ENCODE measurements at places on chromosomes 5 and 9.

DNA sequence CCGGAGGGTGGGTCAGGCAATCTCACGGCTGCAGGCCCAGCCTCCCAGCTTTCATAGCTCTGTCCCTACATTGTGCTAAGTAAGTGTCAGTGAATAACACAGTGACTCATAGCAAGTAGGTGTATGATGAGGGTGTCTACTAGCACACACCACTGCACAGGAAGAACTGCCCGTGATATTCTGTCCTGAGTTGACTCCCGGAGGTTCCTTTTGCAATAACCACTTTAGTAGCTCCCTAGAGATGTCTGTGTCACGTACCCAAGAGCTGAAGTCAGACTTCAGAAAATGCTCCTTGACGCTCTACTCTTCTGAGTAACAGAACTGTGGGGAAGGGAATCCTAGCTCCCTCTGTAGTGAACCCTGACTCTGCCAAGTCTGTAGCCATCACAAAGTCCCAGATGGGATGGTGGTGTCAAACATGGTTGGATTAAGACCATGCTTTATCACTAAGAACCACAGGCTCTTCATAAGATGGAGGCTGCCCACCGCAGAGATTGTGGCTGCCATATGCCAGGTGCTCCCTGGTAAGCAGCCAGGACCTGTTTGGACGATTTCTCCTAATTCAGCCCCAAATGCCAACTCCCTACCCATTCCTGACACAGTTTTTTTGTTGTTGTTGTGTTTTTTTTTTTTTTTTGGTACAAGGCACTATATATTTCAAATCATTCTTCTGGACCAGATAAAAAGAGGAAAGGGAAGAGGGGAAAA lies 352.6 kb upstream of the PANK3 start:
- no peak for DNase-seq

GRCh38 chr5:3214838-3215374 lies 380.7 kb upstream of the IRX1 start:
- no peak for DNase-seq

GRCh38 chr5:159056201-159056600 lies 43.5 kb downstream of the EBF1 start:
- DNase-seq, result no peak

DNA sequence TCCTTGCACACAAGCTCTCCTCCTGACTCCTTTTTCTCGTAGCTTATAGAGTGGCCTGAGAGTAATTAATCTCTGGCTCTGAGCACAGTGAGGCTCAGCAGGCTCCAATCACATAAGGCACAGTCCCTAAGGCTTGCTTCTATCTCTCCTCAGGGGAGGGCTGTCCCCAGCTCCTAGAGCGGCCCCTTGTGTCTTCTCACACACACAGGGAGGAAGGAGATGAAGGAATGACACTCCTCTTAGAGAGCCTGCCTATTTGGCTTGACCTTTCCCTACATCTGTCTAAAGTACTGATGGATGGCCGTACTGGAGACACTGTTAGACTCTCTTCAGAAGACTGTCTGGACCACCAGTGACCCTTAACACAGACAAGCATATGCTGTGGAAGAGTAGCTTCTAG lies 12.9 kb downstream of the TAS2R1 start:
- DNase-seq, result no peak

DNA sequence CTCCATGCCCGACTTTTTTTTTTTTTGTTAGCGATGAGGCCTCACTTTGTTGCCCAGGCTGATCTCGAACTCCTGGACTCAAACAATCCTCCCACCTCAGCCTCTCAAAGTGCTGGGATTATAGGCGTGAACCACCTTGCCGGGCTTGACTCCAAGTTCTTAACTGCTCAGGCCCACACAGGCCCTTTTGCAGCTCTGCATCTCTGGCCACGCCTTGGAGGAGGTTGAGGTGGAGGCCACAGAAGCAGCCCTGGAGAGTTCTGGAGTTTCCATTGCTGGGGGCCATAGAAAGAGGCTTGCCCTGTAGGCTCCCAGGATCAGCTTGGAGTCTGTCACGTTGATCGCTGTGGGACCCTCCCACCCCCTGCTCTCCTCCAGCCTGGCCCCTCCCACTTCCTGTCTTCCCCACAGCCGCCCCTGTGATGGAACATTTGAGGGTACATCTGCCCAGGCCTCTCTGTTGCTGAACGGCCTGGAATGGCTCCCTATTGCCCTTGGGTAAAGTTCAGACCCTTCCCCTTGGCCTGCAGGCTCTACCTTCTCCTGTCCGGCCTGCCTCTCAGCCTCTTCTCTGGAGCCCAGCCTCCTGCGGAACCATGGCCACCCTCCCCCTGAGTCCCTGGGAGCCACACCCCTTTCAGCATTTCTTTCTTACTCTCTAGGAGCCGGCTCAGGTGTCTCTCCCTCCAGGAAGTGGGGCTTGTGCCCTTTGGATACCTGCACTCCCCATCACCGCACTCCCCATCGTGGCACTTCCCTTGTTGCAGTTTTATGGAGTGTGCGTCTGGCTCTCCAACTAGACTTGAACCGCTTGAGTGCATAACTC lies 30.4 kb upstream of the IER5L start:
- no peak for DNase-seq

GRCh38 chr5:72722792-72723452 lies 93.5 kb upstream of the TNPO1 start:
- DNase-seq, result no peak

- DNase-seq, result no peak
These were observed 49.1 kb downstream of the GNA14 start for GRCh38 chr9:77598991-77599390.

- no peak for DNase-seq
These were observed 52.3 kb upstream of the APC start for GRCh38 chr5:112685386-112685785.

- peak; percentile 76 for DNase-seq
These were observed at the start of gene ABL1 for GRCh38 chr9:130834371-130835336. TSS of gene ABL1 (plus strand) at chr9:130835254. CDS start at chr9:130835447, 193 bp downstream.

DNA sequence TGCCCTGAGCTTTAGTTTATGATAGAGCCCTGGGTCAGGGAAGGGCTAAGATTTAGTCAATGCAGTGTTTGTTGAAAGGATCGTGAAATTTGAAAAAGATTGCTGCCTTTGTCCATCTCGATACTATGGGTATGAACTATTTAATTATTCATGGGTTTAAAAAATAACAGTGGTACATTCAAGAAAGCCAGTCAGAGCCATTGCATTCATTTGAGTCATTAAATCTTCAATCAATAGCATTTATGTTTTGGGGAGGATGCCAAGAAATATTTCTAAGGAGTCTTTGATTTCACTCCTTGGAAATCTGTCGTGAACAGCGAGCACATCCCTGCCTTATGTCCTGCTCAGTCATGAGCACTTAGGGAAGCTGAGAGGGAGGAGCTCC lies 54.4 kb upstream of the LRRTM2 start:
- DNase-seq, result no peak

DNA sequence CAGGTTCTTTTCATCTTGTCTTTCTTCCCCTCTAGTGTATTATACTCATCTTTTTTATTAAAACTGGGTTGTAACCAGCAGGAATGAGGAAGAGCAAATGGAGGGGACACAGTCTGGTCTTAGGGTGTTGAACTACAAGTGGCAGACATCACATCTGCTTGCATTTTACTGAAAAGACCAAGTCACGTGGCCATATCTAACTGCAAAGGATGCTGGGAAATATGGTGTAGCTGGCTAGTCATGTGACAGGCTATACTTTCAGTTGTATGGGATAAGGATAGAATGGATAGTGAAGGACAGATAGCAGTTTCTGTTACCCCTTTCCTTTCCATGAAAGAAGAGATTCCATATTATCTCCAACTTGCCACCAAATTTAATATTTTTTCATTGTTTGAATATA lies 13.0 kb upstream of the FGD3 start:
- DNase-seq, result no peak

GRCh38 chr9:14256588-14256987 lies 57.4 kb downstream of the NFIB start:
- DNase-seq, result no peak

DNA sequence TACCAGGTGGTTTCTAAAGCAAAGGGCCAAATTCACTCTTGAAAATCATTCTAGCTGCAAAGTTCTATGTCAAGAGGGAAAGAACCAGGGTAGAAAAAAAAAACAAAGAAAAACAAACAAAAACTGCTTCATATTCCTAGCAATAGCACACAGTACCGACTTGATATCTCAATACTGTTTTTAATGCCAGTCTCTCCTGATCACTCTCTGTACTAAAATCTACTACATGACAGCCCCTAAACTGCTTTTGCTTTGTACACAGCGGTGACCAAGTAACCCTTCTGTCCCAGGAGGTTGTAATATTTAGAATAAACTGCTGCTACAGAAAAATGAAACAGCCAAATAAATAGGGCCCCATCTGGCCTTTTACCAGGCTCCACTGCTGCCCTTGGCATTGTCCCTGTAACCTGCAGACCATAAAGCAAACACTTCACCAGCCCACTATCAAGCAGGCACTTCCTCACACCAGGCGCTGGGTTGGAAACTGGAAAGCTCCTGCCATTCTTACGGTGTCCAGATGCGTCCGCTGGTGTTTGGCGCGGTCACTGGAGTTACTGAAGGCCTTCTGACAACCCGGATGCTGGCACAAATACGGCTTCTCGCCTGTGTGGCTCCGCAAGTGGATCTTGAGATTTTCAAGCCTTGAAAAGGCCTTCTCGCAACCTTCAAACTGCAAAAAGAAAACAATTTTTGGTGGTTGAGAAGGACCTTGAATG lies 363.2 kb downstream of the GLIS3 start:
- DNase-seq, result peak; percentile 59

DNA sequence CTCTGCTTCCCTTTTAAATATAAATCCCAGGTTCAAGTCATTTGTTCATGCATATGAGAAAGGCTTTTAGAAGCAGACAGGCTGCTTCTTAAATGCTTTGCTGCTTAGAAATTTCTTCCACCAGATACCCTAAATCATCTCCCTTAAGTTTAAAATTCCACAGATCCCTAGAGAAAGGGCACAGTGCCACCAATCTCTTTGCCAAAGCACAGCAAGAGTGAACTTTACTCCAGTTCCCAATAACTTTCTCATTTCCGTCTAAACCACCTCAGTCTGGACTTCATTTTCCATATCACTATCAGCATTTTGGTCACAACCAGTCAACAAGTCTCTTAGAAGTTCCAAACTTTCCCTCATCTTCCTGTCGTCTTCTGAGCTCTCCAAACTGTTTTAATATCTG lies 679.8 kb upstream of the FTMT start:
- DNase-seq, result no peak

GRCh38 chr9:87579781-87580541 lies 82.3 kb downstream of the DAPK1 start:
- DNase-seq, result no peak
